ENCODE measurements at places on chromosomes 2 and 18.

- DNase-seq, result no peak
Measured at GRCh38 chr2:185862657-185863398, 124.2 kb downstream of the FSIP2 start.

DNA sequence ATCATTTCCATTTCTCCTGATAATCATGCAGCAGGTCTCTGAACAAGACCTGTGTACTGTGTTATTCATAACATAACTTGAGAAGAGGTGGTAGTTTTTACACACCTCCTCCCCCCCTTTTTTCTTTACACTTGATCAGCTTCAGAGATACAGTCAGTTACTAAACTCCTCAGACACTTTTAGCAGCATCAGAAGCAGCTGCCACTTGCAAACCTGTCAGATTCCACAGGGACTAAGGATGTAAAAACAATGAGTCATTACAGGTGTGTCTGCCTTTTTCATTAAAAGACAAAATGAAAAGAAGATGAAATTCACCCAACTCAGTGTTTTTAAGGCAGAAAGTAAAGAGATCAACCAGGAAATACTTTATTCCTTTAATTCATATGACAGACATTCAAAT lies 254.0 kb downstream of the NRXN1 start:
- DNase-seq, result no peak

GRCh38 chr2:31956312-31956711 lies 54.5 kb downstream of the MEMO1 start:
- no peak for DNase-seq

DNA sequence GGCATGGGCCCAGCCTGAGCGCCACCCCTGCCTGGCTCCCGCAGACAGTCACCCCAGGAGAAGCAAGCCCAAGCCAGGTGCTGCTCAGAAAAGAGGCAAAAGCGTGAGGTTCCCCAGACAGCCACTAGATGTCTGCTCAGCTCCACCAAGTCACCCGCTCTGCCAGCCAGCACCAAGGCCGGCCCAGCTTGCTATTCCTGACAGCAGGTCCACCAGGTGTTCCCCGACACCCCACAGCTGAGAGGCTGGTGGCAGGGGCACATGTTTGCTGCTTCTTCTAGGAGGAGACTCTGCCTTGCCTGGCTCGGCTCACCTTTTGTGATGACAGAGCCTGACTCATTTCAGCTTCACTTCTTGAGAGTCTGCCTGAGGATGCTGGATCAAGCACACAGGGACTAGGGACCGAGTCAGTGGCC lies 206.7 kb downstream of the MGAT5 start:
- DNase-seq, result peak; percentile 41

DNA sequence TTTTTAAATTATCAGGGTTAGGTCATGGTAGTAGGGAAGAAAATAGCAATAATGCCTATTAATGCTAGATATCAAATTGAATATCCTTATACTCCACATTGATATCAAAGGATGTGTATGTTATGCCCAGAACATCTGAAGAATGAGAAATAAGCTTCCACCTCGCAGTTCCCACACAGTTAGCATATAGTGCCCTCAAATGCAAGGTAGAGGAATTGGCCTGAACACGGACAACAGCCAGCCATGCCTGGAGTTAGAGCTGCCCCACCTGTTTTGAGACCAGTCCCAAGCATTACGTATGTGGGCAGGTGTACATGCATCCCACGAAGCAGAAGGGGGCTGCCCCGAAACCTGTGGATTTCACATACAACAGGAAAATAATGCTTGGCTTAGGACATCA lies 79.6 kb downstream of the SUMO1 start:
- DNase-seq, result no peak

DNA sequence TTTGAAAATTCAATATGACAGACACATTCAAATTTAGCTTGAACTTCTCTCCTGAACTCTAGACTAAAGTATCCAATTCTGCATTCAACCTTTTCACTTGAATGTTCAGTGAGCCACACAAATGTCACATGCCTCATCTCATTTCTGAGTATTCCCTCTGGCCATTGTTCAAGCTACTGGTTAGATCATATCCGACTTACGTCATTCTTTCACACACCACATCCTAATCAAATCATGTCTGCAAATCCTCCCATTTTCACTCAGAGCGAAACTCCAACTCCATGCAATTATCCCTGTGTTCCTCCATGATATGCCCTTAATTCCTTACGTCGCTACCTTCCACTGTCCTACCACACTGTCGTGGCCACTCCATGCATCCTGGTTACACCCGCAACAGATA lies 425.1 kb downstream of the CBLN2 start:
- no peak for DNase-seq

DNA sequence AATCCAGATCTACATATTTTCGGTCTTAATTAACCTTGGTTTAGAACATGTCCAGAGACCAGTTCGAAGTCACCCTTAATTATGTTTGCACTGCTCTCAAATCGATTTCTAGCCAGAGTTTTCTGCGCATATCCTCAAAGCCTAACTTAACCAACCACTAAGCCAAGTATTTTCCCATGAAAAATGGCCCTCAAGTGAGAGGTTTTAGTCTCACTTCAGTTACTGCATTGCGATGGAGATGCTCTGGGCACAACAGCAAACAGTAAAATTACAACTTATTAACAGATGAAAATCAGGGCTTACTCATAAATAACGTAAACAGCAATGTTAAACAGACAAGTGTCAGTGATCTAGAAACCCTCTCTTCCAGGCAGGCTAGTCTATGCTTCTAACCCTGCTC lies 4.5 kb downstream of the RTN4 start:
- DNase-seq, result no peak

DNA sequence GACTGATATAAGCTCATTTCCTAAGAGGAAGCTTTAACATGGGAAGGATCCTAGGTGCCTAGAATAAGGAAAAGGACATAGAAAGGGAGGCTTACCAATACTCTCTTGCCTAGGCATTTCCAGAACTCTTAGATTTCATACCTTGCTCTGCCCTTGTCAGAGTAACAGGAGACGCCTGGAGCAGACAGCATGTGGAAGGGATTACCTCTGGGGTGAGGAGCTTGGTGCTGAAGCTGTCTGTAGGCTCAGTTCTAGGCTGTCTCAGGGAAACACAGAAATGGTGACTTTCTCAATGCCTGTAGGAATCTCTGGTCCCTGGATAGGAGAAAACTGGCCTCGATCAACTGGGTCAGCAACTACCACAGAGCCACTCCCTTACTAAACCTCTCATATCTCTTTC lies 150.0 kb downstream of the SLC4A3 start:
- no peak for DNase-seq

DNA sequence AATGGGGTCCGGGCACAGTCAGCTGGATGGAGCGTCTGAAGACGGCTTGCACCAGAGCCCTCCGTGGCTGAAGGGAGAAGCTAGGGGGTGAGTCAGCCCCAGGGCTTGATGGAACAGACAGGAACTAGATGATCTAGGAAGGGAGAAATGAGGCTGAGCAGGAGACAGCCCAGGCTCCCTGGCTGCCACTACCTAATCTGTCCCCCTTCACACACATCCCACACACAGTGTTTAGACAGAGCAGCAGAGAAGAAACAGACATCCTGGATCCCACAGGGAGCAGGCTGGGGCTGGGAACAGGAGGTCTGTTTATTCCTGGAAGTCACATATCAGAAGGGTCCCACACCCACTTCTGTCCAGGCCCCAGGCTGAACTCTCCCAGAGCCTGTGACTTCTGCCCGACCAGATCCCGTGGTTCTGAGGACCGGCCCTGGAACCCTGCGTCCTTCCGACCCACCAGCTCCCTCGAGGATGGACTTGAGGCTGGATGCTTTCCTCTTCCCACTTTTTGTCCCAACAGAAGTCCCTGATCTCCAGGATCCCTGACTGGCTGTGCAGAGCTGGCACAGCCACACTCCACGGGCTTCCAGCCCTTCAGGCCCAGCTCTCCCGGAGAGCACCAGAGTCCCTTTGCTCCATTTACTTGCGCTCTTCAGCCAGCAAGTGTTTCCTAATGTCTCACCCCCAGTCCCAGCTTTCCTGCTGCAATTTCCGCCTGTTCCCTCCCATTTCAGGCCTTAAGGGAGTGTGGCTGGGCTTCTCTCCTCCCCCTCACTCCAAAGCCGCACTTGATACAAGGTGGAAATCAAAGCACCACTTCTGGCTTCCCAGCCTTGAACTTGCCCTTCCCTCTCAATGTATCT lies 1.5 kb upstream of the GPBAR1 start:
- DNase-seq, result no peak

- no peak for DNase-seq
Measured at GRCh38 chr18:41655074-41655473, 300.0 kb upstream of the PIK3C3 start.

- no peak for DNase-seq
Measured at GRCh38 chr2:129708221-129708967, 271.1 kb upstream of the RAB6C start.

DNA sequence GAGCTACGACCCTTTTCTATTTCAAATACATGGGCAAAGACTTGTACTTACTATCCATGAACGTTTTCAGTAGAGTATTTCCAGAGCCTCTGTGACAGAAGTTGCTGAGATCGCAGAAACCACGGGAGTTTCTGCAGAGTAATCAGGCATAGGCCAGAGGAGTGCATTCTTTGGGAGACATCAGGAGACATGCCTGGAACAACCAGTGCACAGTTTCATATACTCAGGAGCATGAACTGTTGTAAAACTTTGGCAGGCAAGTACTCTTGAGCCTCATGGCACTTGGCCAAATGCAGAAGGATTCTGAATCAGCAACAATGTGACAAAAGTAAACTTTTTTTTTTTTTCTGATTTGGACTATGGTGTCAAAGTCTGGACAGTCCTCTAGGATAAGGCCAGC lies 307.1 kb downstream of the GRB14 start:
- DNase-seq, result peak; percentile 16

DNA sequence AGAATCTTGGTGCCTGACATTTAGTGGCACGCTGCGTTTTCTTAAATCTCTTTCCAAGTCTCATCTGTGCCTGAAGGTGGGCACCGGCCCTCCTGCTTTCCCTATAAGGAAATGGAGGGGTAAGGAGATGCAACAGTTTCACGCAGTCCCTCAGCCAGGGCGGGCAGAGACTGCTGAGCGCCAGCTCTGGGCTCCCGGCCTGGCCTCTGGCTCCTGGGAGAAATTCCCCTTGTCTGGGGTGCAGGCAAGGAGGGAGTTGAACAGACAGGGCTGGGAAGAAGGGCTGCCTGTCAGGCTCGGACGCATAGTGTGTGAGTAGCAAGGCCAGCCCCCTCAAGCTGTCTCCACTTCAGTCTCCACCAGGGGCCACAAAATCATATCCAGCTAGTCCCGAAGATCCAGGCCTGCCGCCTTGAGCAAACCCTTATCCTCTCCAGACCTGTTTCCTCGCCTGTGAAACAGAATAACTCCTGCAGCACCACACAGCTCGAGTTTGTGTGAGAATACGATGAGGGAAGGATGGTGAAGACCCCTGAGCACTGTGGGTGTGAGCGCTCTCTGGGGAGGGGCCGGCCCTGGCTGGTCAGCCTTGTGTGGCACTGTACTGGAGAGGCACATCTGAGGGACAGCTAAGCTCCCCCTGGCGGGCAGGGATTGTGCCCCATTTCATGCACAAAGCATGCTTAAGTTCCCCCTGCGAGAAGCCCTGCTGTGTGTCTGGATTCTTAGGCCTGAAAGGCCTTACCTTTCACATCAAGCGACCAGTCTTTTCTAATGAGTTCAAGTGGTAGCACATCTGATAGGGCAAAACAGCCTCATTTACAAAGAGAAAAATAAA lies 33.8 kb downstream of the SDC1 start:
- no peak for DNase-seq

DNA sequence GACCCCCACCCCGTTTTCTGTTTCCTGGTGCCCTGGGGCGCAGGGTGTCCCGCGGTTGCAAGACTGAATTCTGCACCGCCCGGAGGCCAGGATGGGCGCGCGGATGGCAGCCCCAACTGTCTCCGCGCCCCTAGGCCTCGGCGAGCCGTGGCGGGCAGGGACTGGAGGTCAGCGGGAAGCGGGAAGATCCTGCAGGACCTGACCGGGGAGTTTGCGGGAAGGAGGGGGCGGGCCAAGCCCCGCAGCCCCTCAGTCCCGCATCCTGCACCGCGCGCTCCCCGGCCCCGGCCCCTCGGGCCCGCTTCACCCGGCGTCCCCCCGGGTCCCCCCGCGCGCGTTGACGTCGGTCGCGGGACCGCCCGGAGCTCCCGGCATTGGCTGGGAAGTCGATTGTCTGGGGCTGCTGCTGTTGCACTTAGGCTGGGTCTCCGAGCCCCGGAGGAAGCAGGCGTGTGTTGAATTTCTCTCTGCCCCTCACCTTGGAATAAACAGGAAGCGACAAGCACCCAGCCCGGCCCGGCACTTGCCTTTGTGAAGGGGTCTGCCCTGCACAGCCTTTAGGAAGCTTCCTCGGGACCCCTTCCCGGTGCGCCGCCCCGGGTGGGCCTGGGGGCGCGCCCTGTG lies at the start of gene LDLRAD4:
TSS of gene LDLRAD4 (plus strand) at position 393 of the 624 bp plus-strand sequence.
- DNase-seq, result no peak

DNA sequence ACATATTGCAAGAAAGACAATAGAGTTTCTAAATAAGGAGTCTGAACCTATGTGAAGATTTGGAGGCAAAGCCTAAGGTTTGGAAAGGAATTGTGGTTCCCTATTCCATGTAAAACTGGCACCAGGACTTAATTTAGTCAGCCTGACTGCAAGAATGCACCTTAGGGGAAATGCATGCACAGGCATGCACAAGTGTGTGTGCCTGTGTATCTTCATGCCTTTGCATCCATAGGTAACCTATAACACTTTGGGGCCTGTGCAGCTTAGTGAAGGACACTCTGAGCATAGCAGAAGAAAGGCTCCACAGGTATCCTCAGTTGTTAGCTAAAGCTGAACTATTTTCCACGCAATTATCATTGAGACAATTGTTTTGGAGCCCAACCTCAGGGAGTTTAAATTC lies 73.4 kb downstream of the RPRM start:
- DNase-seq, result no peak

DNA sequence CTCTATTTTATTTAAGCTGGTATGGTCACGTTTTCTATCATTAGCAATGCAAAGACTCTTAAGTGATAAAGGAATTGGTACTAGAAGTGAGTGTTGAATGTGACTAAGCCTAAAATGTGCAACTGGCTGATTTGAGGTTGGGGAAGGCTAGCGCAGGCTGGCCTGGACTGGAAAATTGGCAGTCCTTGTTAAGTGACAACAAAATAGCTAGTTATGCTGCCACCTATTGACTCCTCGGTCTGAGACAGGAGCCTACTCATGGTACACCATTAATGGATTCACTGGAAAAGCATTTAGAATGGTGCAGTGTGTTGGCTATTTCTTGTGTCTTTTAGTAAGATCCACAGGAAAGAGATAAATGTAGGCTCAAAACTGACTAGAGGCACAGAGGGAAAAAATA lies 5.7 kb upstream of the WIPF1 start:
- no peak for DNase-seq

GRCh38 chr18:73942081-73942625 lies 205.5 kb downstream of the FBXO15 start:
- DNase-seq, result no peak

- DNase-seq, result no peak
Measured at GRCh38 chr2:2557475-2557874, 226.4 kb upstream of the MYT1L start.

- no peak for DNase-seq
Measured at GRCh38 chr2:237650455-237650850, 23.1 kb downstream of the LRRFIP1 start.

GRCh38 chr2:74367789-74368188 lies 12.3 kb downstream of the DCTN1 start:
- no peak for DNase-seq

GRCh38 chr18:55781481-55781957 lies 193.5 kb upstream of the TCF4 start:
- peak; percentile 53 for DNase-seq

- DNase-seq, result no peak
Measured at GRCh38 chr2:199018826-199019225, 438.9 kb downstream of the SATB2 start.
